ENCODE measurements at places on chromosomes 13 and 19.

- H3K27ac ChIP-seq = no peak overlapping the region
- no peaks in the 10 kb centered on the region for H3K36me3 ChIP-seq
- ATAC-seq = no peak
- peaks cover 49% of the 10 kb centered on the region for H3K27me3 ChIP-seq
- H3K4me1 ChIP-seq = peaks cover 4% of the 10 kb centered on the region
Observed at GRCh38 chr19:13611596-13611995, 105.3 kb upstream of the CACNA1A start.

DNA sequence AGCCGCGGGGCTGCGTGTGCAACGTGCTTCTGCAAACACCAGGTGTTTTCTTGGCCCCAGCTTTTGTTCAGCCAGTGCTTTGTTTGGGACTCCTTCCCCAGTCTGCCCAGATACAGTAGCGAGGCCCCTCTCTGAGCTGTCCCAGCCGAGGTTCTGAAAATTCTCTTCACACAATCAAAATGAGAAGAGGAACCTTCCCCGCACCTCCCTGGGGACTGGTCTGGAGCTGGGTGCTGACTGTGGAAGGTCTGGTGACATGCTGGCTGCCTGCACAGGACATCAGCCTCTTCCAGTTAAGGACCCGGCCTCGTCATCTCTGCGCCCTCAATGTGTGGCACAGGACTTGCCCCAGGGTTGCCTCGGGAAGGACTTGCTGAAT, 4.2 kb downstream of the ATP4A start:
- peak overlapping the region; percentile 42 for H3K27ac ChIP-seq
- H3K4me1 ChIP-seq = peaks cover 26% of the 10 kb centered on the region
- H3K36me3 ChIP-seq = no peaks in the 10 kb centered on the region
- H3K4me3 ChIP-seq = peak overlapping the region; percentile 18
- H3K27me3 ChIP-seq = peaks cover 75% of the 10 kb centered on the region

GRCh38 chr13:51995677-51996551, 15.3 kb downstream of the ATP7B start:
- no peaks in the 10 kb centered on the region for H3K4me1 ChIP-seq
- ATAC-seq = peak; percentile 21
- no peak overlapping the region for H3K4me3 ChIP-seq
- H3K27ac ChIP-seq = no peak overlapping the region
- no peaks in the 10 kb centered on the region for H3K36me3 ChIP-seq

DNA sequence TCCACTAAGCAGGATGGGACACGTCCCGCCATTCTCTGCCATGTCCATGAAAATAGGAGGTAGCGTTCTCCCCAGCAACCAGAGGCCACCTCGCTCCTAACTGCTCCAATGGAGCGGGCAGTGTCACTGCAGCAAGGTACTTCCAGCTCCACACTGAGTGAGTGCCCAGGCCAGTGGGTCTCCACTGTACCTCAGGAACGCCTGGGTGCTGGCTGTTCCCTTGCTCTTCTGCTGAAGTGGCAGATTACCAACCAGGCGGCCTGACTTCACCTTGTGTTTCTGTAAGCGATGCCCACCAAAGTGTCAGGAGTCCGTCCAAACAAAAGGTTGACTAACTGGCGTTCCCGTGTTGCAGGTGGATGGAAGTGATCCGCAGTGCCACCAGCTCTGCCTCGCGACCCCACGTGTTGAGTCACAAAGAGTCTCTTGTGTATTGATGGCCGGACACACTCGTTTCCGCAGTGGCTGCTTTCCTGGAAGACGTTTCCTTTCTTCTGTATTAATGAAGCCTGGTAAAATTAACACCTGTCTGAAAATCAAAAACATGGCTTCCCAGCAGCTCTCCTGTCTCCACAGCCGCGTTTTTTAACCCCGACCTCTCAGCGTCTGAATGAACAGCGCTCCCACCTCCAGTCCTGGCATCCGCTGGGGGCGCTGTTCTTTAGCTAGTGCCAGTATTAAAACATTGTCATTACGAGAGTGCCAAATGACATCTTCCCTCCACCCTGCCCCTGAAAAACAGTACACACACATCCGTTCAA, 128.8 kb downstream of the STK24 start:
- ATAC-seq = peak; percentile 59
- H3K4me3 ChIP-seq = no peak overlapping the region
- no peaks in the 10 kb centered on the region for H3K27me3 ChIP-seq
- peak overlapping the region; percentile 43 for H3K27ac ChIP-seq
- H3K36me3 ChIP-seq = peaks cover 42% of the 10 kb centered on the region
- H3K4me1 ChIP-seq = peaks cover 48% of the 10 kb centered on the region

DNA sequence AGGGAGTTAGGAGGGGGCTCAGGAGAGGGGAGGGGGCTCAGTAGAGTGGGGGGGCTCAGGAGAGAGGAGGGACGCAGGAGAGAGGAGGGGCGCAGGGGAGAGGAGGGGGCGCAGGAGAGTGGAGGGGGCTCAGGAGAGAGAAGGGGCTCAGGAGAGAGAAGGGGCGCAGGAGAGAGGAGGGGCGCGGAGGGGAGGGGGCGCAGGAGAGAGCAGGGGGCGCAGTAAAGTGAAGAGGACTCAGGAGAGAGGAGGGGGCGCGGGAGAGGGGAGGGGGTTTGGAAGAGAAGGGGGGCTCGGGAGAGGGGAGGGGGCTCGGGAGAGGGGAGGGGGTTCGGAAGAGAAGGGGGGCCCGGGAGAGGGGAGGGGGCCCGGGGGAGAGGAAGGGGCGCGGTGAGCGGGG, 700 bp downstream of the MADCAM1 start:
- H3K27me3 ChIP-seq = peaks cover 42% of the 10 kb centered on the region
- no peak overlapping the region for H3K4me3 ChIP-seq

DNA sequence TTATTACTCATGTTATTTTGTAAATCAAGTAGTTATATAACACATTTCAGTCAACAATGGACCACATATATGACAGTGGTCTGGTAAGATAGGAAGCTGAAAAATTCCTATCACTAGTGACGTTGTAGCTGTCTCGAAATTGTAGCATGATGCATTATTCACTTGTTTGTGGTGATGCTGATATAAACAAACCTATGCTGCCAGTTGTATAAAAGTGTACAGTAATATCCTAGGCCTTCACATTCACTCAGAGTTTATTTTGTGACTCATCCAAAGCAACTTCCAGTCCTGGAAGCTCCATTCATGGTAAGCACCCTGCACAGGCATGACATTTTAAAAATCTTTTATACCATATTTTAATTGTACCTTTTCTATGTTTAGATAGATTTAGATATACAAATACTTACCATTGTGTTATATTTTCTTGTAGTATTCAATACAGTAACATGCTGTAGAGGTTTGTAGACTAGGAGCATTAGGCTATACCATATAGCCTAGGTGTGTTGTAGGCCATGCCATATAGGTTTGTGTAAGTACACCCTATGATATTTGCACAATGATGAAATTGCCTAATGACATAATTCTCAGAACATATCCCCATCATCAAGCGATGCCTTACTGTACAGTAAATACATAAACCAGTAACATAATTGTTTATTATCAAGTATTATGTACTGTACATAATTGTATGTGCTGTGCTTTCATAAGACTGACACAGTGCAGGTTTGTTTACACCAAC, 49.3 kb downstream of the IFT88 start:
- ATAC-seq = no peak
- no peaks in the 10 kb centered on the region for H3K27me3 ChIP-seq
- no peaks in the 10 kb centered on the region for H3K4me1 ChIP-seq
- H3K36me3 ChIP-seq = peaks cover 11% of the 10 kb centered on the region
- no peak overlapping the region for H3K27ac ChIP-seq

DNA sequence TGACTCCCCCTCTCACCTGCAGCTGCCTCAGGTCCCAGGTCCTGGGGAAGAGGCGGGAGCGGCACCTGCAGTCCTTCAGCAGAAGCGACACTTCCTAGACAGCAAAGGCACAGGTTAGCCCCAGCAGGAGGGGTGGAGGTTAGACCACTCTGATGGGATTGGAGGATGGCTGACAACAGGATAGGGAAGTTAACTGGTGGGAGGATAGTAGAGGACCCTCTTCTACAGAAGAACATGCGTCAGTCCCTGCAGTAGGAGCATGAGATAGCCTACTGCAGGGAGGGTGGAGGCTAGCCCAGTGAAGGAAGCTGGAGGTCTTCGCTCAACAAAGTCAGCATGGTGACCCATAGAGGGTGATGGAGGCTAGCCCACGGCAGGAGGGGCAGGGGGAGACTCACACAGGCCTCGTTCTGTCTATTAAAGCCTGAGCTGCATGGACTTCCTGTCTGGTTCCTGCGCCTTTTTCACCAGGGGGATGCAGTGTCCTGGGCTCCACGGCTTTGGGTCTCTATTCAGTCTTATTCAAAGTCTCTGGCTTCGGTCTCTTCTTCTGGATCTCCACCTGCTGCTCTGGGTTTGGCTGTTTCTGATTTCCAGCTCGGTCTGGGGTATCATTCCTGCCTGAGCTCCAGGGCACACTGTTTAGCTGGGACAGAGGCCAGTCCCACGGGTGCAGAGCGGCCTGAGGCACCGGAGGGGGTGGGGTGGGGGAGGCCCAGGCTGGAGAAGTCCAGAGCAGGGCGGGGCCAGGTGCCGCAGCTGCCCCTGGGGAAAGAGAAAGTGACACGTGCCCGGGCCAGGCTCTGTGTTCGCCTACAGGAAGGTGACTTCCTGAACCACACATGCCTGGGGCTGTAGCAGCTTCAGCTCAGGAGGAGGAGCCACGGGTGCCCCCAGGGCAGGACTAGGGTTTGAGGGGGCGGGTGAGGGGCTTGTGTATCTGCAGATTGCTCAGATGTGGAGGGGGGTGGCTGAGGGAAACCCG, 7.3 kb downstream of the IFNL3 start:
- H3K4me1 ChIP-seq = peaks cover 27% of the 10 kb centered on the region
- H3K27me3 ChIP-seq = no peaks in the 10 kb centered on the region
- no peaks in the 10 kb centered on the region for H3K36me3 ChIP-seq
- peak; percentile 87 for ATAC-seq

DNA sequence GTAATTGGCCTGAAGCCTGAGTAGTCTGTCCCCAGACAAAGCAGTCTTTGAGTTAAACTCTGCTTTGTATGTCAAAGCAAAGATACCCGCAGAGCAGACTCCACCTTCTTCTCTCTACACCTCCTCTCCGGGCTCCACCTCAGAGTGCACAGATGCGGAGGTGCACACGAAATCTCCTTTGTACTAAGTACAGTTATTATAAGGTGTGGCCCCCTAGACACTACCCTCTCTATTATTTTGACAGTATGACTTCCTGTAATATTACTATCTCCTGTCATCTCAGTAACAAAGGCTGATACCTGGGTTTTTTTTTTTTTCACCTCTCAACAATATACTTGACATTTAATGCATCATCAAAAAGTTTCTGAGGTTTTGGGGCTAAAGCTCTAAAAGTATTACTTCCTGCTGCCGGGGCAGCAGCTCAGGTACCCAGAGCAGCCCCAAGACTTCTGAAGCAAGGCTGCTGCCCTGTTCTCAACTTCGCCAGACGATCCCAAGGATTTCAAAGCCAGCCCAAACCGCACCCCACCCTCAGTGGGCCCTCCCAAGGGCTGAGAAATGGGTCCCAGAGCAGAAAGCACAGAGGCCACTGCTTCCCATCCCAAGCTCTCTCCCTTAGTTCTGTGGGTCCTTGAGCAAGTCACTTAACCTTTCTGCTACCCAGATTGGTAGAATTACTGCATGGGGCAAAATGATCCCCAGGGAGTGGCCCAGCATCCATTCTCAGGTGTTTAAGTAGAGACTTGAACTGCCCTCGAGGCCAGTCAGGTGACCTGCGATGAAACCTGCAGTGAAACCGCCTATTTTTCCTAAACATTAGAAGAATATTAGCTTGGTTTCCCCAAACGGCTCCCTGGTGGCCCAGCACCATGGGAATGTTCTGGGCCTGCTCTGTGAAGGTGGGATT, 180.6 kb downstream of the FOXO1 start:
- peaks cover 39% of the 10 kb centered on the region for H3K4me1 ChIP-seq
- peak overlapping the region; percentile 17 for H3K4me3 ChIP-seq
- ATAC-seq = peak; percentile 89
- H3K27me3 ChIP-seq = peaks cover 20% of the 10 kb centered on the region
- peak overlapping the region; percentile 50 for H3K27ac ChIP-seq

DNA sequence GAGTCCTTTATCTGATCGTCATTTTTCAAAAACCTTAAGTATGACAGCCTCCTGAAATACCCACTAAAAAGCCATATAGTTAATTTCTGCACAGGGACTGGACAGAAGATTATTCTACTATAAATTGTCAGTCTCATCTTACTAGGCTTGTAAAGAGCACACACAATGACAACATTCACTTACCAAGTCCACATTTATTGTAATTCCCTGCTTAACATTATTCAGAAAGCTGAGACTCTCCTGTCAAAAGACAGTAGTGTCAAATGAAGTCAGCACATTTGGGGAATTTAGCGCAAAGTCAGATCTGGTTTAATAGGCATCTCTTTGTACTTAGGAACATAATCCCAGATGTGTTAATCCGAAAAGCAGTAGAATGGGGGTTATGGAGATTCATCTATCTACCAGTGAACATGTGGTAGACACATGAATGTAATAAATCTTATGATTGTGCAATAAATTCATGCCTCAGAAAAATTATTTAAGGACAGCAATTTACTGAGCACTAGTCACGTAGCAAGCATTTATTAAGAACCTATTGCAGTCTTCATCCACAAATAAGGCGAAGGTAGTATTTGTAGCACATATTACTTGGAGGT, 224.6 kb upstream of the GPC6 start:
- no peaks in the 10 kb centered on the region for H3K36me3 ChIP-seq
- ATAC-seq = no peak
- H3K27ac ChIP-seq = no peak overlapping the region
- H3K4me1 ChIP-seq = no peaks in the 10 kb centered on the region
- H3K27me3 ChIP-seq = no peaks in the 10 kb centered on the region
- no peak overlapping the region for H3K4me3 ChIP-seq

GRCh38 chr13:35016362-35017112, 74.5 kb downstream of the NBEA start:
- H3K27ac ChIP-seq = no peak overlapping the region

GRCh38 chr13:99034333-99035085, 56.6 kb upstream of the DOCK9 start:
- no peak for ATAC-seq
- no peak overlapping the region for H3K27ac ChIP-seq
- H3K4me1 ChIP-seq = no peaks in the 10 kb centered on the region
- no peaks in the 10 kb centered on the region for H3K27me3 ChIP-seq
- H3K36me3 ChIP-seq = peaks cover 15% of the 10 kb centered on the region
- H3K4me3 ChIP-seq = no peak overlapping the region

DNA sequence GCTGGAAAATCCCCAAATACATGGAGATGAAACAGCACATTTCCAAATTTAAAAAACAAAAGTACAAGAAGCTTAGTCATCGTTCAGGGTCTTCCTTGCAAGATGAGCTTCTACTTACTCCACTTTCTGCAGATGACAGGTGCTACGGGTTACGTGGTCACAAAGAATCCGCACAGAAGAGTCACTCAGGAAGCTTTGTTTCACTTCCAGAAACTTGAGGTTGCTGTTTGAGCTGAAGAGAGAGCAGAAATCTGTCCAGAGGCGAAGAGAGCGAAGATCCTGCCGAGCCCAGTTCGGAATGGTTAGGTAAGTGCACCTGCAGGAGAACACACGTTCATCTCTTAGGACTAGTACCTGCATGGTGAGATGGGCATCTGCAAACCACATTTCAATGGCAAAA, 9.4 kb downstream of the NLRP7 start:
- peak; percentile 84 for ATAC-seq
- peaks cover 12% of the 10 kb centered on the region for H3K4me1 ChIP-seq
- H3K4me3 ChIP-seq = no peak overlapping the region
- H3K27me3 ChIP-seq = no peaks in the 10 kb centered on the region
- H3K36me3 ChIP-seq = no peaks in the 10 kb centered on the region
